Activated T-helper 17 cell treated with anti-CD3 and anti-CD28 coated beads, Interleukin-2, amount 50 U/mL, for 72 hours (primary cell): ENCODE measurements at places on chromosomes 5 and 9. TPM values are rescaled to one million over a fixed set of nuclear protein-coding genes. Genes with fewer than 3 reads are reported as not detected.

MEIKIN gene
- not detected for total RNA-seq

DIPK1B gene
- not detected for total RNA-seq

- ATAC-seq, result peak; percentile 32
These were observed 9.9 kb upstream of the NINJ1 start for GRCh38 chr9:93143830-93144530.

DNA sequence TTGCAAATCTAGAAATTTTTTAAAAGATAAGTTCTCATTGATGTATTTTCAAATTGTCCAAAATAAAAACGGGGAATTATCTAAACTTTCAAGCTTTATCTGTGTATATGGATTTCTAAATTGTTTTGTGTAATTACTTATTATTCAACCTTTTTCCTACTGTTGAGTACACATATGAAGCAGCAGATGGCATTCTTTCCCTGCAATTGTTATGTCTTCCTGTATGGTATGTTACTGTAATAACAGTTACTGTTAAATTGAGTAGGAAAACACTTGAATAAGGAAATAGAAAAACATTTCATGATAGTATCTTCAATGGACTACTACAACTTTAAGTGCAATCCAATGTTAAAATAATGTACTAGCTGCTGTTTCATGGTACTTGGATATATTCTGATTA lies 124.8 kb downstream of the RANBP17 start:
- ATAC-seq, result no peak

GRCh38 chr9:21160178-21160577 lies 6.3 kb downstream of the IFNA21 start:
- peak; percentile 64 for ATAC-seq

DNA sequence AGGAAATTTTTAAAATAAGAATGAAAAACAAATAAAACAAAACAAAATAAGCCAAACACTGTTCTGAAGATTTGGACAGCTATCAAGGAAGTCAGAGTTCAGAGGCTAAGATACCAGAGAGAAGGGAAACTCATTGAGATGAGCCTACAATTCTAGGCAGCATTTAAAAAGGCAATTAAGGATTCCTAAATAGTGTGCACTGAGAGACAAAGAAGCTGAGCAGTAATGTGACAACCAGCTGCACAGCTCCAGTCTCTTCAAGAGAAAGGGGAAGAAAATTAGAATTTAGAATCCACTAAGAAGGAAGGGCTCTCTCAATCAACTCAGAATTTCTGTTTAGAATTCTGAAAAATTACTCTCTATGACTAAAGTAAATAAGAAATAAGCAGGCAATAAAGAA lies 246.7 kb upstream of the COX7C start:
- ATAC-seq, result no peak

DNA sequence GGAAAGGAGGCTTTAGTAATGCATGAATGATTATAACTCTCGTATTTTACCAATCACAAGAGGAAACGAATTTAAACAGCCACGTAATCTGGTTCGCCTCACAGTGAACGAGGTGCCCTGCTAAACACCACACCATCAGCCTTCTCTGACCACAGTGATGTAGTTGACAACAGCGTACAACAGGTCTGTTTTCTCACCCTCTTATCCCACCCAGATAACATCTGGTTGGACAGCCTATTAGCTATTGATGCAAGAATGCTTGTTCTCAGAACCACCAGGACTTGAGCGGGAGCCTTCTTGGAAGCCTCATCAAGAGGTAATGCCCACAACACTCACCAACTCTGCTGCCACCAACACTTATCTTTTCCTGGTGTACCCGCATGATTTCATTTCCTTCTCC lies 23.3 kb downstream of the SLC1A3 start:
- no peak for ATAC-seq
